ENCODE measurements at places on chromosomes 1 and 21.

GRCh38 chr1:93732514-93732913, 50.9 kb upstream of the BCAR3 start:
- DNase-seq: no peak

DNA sequence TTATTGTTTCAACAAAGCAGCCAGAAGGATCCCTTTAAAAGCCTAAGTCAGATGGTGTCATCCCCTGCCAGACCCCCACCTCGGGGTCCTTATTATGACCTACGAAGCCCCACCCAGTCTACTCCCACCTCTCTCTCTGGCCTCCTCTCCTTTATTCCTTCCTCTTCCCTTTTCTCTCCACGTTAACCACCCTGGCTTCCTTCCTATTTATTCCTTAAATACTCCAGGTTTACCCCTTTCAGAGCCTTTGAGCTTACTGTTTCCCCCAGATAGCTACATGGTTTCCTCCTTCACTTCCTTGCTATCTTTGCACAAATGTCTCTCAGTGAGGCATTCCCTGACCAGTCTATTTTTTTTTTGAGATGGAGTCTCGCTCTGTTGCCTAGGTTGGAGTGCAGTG, 12.0 kb upstream of the SLC9A1 start:
- no peak for DNase-seq

GRCh38 chr1:235045034-235045690, 83.5 kb downstream of the TOMM20 start:
- peak; percentile 41 for DNase-seq

- no peak for DNase-seq
These were observed 31.3 kb downstream of the SDCCAG8 start for GRCh38 chr1:243287123-243287460.

GRCh38 chr1:19153169-19153568, 56.9 kb downstream of the UBR4 start:
- DNase-seq: no peak

DNA sequence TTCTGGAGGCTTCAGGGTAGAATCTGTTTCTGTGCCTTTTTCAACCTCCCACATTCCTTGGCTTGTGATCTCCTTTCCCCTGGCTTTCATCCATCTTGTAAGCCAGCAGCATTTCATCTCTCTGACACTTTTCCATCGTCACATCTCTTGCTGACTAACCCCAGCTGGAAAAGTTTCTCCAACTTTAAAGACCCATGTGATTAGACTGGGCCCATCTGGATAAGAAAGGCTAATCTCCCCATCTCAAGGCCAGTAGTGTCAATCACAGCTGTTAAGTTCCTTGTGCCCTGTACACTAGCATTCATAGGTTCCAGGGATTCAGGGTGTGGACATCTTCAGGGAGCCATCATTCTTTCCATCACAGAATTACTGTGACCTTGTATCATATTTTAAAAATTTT, 452.1 kb downstream of the TTLL7 start:
- no peak for DNase-seq

DNA sequence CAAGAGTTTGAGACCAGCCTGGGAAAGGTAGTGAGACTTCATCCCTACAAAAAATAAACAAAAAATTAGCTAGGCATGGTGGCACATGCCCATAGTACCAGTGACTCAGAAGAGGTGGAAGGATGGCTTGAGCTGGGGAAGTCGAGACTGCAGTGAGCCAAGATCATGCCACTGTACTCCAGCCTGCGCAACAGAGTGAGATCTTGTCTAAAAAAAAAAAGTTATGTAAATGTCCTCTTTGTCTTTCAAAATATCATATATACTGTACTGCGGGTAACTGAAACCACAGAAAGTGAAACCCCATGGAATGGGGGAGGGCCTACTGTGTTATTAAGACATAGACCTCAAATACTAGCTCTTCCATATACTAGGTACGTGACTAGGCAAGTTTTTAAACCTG, 20.8 kb downstream of the ACADM start:
- DNase-seq: no peak

DNA sequence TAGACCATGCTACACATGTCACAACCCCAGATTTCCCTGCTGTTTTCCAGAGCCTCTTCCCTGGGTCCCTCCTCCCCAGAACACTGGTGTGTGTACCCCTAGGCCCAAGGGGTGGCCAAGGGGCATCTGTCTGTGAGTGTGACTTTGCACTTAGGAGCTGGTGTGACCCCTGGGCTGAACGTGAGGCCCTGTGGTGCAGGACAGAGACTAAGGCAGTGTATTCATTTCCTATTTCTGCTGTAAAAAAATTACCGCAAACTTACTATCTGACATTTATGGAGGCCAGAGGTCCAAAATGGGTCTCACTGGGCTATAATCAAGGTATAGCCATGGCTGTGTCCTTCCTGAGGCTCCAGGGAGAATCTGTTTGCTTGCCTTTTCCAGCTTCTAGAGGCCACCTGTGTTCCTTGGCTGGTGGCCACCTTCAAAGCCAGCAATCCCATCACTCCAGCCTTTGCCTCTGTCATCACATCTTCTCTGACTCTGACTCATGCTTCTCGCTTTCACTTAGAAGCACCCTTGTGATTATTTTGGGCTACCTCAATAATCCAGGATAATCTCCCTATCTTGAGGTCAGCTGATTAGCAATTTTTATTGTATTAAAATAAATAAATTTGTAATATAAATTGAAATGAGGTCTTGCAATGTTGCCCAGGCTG, 24.0 kb upstream of the ELOA start:
- DNase-seq: no peak

- no peak for DNase-seq
These were observed 17.2 kb downstream of the CC2D1B start for GRCh38 chr1:52348704-52349300.

GRCh38 chr1:29939079-29939478, 702.8 kb downstream of the PTPRU start:
- no peak for DNase-seq

DNA sequence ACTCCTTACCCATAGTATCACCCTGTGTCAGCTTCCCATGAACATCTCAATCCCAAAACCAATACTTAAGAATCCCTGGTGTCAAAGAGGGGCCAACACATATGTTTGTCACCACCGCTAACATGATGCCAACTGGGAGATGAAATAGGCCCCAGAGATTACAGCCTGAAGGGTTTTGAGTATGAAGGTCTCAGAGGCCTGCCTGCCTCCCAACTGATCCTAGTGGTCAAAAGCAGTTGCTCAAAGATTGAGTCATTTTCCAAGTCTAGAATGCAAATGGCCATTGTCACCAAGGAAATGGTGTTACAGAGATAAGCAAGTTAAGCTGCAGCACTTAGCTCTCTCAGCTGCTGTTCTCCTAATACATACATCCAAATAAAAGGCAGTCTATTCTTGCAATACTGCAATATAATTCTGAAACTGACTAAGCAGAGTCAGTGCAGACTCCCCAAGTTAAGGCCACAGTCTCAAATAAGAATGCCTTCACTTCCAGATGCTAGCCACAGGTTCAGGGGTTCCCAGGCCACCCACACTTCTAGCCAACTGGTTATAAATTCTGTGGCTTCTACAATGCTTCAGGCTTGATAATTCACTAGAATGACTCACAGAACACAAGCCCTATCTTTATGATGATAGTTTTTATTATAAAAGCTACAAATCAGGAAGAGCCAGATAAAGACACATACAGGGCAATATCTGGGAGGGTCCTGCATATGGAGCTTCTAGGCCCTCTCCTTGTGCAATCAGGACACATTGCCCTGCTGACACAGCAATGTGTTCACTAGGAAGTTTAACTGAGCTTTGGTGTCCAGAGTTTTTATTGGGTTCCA, 18.7 kb downstream of the DUSP10 start:
- DNase-seq: no peak

GRCh38 chr1:174164826-174165225, 5.5 kb downstream of the RABGAP1L start:
- DNase-seq: no peak

All from activated T-cell treated with anti-CD3 and anti-CD28 coated beads, Interleukin-2, amount 50 U/mL, for 48 hours (primary cell).